A549 treated with CORT108297 at 1 μM for 4 hours (cell line): ENCODE measurements at places on chromosomes 3 and 15. TPM values are rescaled to one million over a fixed set of nuclear protein-coding genes. Genes with fewer than 3 reads are reported as not detected.

The AMIGO3 gene
- 0.23 to 1.3 TPM (median 0.41 TPM) in 5 replicates for total RNA-seq

The EHHADH gene
- 2.4 to 5.5 TPM (median 2.9 TPM) in 5 replicates for total RNA-seq

The RNU5B-1 gene
- not detected in 5 replicates for total RNA-seq

The GOLGA8G gene
- not detected in 5 replicates for total RNA-seq

The THPO gene
- 0.06 to 0.07 TPM in 2 of 5 replicates, not detected in the others for total RNA-seq

The CPNE9 gene
- 0.09 to 0.24 TPM (median 0.14 TPM) in 5 replicates for total RNA-seq

The SUSD5 gene
- total RNA-seq = 3.0 to 4.4 TPM (median 3.1 TPM) in 5 replicates

The GPR176 gene
- 10.0 to 14.0 TPM (median 11.1 TPM) in 5 replicates for total RNA-seq

The PODXL2 gene
- 8.0 to 11.5 TPM (median 10.4 TPM) in 5 replicates for total RNA-seq
